AG08395 (cell line): ENCODE measurements at places on chromosomes 5 and 9.

DNA sequence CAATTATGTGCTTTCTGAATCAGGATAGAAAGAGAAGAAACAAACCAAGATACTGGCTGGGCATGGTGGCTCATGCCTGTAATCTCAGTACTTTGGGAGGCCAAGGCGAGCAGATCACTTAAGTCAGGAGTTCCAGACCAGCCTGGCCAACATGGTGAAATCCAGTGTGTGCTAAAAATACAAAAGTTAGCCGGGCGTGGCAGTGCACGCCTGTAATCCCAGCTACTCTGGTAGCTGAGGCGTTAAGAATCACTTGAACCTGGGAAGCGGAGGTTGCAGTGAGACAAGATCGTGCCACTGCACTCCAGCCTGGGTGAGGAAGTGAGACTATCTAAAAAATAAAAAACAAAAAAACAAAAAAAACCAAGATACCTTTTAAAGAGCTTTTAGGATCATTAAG is 214.2 kb downstream of the NFIB start:
- DNase-seq: no peak

- DNase-seq: no peak
Measured at GRCh38 chr9:23322392-23322791, 503.6 kb downstream of the ELAVL2 start.

GRCh38 chr5:9545136-9545991 is 511 bp downstream of the SEMA5A start:
- DNase-seq: no peak

DNA sequence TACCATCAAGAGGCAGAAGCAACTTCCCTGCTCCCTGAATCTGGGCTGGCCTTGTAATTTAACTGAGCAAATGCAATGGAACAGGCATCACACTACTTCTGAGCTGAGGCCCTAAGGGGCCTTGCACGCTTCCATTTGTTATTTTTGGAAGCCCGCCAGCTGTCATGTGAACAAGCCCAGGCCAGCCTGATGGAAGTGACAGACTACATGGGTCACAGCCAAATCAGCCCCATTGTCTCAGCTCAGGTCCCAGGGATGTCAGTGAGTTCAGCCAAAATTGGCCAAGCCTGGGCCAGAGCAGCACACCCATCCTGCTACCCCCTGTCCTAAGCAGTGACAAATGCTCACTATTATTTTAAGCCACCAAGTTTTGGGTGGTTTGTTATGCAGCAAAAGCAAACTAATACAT is 72.8 kb downstream of the PRRT1B start:
- no peak for DNase-seq

DNA sequence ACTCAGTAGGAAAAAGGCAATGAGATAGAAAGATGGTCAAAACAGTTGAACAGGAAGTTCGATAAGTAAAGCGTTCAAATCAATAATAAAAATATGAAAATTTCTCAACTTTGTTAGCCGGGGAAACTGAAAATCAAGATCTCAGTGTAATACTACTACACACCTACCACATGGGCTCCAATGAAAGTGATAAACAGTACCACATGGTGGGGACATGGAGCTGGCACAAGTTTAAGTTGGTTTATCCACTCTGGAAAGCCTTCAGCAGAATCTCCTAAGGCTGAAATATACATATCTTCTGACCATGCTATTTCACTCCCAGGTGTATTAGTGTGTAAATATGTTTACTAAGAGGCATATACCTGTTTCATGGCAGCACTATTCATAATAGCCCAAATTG is 126.8 kb downstream of the NXNL2 start:
- no peak for DNase-seq

DNA sequence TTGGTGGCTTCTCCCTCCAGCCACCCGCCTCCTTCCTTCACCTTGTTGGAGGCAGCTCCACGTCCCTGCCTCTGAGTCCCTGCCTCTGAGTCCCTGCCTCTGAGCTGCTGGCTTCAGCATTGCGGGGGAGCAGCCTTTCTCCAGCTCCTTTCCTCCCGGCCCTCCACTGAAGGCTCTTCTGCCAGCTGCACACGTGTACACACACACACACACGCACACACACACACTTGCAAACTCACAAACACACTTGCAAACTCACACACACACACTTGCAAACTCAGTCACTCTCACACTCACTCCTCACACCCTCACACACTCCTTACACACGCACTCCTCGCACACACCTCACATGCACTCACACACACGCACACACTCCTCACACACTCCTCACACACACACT is 45.1 kb downstream of the C9orf50 start:
- no peak for DNase-seq

GRCh38 chr5:74685979-74686631 is 1.1 kb downstream of the HEXB start:
- no peak for DNase-seq

- no peak for DNase-seq
Measured at GRCh38 chr5:127754706-127755105, 51.5 kb downstream of the CCDC192 start.
